ENCODE measurements at places on chromosomes 13 and 19.

- DNase-seq, result no peak
These were observed 55.7 kb downstream of the MRPL57 start for GRCh38 chr13:21232196-21232595.

DNA sequence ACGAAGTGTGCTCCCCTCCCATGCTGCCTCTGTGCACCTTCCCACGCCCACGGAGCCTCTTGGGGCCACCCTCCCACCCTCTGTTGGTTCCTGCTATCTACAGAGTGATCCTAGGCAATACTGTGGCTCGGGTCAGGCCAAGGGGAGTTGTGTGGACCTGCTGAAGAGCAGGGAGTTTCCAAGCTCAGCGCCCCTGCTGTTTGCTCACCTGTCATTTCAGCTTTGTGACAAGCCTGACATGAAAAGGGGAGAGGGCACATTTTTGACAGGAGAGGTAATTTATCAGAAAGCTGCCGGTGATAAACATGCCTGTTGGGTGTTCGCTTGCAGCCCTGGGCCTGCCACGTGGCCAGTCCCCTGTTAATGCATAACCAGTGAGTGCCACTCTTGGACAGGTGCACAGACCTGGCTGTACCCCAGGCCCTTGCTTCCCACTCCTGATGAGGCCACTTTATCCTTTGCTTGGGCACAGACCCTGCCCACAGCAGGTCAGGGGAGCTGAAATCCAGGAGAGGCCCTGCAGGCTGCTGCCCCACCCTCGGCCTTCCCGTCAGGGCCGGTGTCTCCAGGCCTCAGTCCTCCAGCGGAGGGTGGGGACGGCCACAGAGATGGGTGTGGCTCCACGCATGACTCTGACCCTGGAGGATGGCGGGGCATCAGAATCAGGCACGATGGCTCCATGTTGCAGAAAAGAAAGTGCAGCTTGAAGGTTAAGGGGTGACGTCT lies 201.5 kb upstream of the GPR12 start:
- DNase-seq, result no peak

DNA sequence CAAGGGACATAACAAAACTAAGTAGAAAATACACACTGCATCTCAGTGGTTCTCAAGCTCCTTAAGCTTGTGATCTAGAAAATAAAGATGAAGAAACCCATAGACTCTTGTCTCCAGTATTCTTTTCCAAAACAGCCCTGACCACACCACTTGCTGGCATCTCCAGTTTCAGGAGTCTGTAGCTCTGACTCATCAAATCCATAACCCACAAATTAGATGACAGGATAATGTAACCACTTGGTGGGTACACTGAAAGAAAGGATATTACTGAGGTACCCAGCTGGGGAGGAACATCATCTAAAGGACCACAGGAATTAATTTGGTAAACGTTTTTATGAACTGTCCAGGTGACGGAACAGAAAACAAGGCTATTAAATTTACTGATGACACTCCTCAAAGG lies 214.7 kb downstream of the VWA8 start:
- no peak for DNase-seq

GRCh38 chr19:46014941-46015686 lies 7.7 kb downstream of the PGLYRP1 start:
- peak; percentile 25 for DNase-seq

GRCh38 chr13:36753176-36753575 lies 65.8 kb upstream of the RFXAP start:
- no peak for DNase-seq

- no peak for DNase-seq
These were observed 12.6 kb downstream of the EFNA2 start for GRCh38 chr19:1298235-1298634.

GRCh38 chr19:13723206-13723605 lies 41.1 kb upstream of the MRI1 start:
- DNase-seq, result no peak

GRCh38 chr19:46875234-46875633 lies 14.4 kb downstream of the ARHGAP35 start:
- DNase-seq, result no peak

- DNase-seq, result no peak
These were observed 2.2 kb downstream of the CD70 start for GRCh38 chr19:6588508-6589345.

GRCh38 chr13:102697264-102697663 lies 2.4 kb upstream of the METTL21C start:
- no peak for DNase-seq

DNA sequence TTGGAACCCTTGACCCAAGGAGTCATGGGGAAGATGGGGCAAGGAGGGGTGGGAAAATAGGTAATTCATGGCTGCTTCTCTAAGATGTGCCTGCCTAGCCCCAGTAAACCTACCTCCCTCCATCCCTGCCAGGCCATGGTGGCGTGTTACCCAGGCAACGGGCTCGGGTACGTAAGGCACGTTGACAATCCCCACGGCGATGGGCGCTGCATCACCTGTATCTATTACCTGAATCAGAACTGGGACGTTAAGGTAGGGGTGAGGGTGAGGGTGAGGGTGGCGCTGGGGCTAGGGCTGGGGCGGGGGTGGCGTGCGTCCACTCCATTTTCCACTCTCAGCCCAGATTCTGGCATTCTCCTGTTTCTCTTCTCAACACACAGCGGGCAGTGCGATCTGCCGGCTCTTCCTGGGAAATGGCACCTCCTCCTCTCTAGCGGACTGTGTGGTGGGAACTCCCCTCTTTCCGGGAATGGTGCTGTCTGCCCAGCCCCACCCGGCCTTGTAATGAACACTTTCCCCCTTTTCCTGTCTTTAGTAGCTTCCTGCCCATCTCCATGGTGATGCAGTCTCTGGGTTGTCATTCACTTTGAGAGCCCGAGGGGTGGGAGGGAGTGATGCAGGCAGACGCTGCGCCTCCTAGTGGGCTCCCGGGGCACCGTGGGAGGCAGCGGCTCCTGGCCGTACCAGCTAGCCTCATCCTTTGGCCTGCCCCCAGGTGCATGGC lies 7.6 kb downstream of the EGLN2 start:
- peak; percentile 62 for DNase-seq

DNA sequence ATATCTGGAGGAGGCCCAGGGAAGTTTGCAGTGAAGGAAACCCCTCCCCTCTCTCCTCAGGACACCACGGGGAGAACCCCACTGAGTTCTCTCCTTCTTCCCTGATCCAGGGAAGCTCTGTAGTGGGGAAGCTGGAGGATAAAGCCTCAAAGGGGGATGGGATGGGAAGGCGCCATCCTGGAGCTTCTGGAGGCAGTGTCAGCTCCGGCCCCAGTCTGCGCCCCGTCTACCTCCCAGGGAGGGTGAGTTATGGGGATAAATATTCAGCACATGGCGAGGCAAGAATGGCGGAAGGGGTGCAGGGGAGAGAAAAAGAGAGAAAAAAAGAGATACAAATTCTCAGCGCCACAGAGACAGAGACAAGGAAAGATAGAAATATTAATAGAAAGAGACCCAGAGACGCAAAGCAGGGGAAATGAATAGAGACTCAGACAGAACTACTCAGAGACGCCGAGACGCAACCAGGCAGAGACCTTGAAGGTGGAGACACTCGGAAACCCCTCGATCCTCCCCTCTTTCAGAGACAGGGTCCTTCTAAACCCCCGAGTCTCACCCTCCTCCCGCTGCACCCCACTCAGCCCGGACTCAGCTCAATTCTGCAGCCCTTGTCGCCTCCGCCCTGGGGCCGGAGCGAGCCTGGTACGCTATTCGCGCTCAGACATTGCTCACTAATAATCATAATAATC lies 23.6 kb downstream of the OLFM2 start:
- no peak for DNase-seq

DNA sequence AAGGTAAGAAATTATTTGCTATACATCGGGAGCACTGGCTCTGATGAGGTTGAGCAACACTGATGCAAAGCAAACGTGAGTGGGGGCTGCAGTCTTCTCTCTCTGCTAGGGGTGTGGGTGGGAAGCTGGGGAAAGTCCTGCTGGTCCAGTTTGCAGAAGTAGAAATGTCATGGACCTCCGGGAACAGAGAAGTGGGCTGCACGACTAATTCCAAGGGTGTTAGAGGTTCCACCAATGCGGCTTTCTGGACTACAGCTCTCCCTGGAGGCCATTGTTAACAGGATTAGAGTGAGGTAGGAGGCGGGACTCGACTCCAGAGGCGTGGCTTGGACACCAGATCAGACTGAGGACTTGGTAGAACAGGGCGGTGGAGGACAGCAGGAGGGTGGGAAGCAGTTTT lies 5.7 kb upstream of the FBXO27 start:
- no peak for DNase-seq

- no peak for DNase-seq
These were observed 871 bp upstream of the CCER2 start for GRCh38 chr19:38912600-38913514.

- no peak for DNase-seq
These were observed 28.1 kb downstream of the MPHOSPH8 start for GRCh38 chr13:19661561-19661960.

DNA sequence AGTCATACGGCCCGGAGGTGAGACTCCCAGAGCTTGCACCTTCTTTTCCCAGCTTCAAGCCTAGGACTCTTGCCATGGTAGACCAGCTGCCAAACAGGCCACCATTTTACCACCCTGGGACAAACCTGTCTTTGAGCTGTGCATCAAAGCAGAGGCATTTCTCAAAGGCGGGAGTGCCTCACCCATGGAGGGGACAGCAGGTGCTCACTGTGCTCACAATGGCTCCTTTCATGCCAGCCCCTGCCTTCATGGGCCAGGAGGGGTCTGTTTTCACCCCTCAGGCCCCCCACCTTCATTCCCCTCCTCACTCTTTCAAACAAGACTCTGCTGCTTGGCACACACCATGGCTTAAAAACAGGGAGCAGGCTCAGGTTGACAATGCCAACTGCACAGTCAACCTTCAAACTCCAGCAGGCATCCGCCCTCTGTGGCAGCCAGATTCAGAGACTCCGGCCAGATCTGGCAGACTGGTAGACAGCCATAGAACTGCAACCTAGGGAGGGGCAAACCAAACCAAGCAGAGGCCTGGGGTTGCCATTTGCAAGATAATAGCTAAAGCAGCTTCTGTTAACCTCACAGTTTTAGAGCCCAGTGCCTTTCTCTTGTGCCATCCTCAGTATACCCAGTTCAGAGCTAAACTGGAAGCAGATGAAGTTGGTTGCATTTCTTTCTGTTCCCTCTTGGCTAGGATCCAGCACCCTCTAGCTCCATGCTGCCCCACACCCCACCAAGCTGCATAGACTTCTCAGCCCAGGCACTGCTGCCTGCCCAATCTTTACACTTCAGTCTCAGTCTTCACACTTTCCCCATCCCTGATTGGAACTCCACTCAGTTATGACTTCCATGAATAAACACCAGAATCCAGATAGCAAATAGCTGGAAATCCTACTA lies 93.9 kb upstream of the SPATA13 start:
- no peak for DNase-seq

All from stimulated activated CD4-positive, alpha-beta T cell treated with anti-CD3 and anti-CD28 coated beads, TNF-alpha, amount 100 ng/mL, for 24 hours (primary cell).